ENCODE measurements at places on chromosomes 5 and 9.

DNA sequence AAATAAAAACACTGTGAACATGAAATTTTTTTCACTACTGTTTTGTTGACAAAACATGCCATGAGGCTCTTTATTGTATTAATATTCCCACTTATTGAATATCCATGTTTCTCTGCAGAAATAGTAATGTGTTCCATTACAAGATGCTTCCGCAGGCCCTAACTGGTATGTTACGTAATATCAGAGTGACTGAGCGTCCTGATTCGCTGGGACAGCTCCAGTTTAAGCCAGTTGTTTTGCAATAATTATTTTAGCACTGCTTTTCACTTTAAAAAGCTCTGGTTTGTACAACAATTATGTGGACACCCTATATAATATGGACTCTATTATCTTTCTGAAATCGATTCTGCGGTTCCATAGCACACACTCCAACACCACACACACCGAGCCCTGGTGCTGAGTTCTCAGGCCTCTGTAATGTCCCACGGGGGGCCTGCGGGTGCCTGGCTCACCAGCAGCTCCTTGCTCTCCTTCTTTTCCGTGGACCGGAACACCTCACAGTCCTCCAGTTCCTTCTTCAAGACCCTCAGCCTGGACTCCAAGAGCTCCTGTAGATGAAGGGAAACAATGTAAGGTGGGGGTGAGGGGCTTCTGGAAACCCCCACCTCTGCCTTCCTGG lies 1.8 kb downstream of the TRIM7 start:
- no peak for DNase-seq

DNA sequence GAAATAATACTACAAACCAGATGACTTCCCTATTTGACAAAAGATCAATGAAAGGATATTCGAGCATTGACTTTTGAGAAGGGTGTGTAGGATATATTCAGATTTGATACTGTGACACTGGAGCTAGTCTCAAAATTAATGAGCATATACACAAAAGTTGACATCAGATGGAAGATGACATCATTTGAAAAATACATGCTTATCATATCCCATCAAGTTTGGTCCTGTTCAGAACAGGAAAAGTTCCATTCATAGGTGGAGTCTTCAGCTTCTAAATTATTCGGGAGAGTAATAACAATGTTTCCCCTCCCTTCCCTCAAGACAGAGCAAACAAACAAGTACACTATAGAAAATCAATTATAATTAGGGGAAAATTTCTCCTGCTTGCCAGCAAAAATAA lies 348.3 kb downstream of the NDUFS4 start:
- DNase-seq, result no peak

DNA sequence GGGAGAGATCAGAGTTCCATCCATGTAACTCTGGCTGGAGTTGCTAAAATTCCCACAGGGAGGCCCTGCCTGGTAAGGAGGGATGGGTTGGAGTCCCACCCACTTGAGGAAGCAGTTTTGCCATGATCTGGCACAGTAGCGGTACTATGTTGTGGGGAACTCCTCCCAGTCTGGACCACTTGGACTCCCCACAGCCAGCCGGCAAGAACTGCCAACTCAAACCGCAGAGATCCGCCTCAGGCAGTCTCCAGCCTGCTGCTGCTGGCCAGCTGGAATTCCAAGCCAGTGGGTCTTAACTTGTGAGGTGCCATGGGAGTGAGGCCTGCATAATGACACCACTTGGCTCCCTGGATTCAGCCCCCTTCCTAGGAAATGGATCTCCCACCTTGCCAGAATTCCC lies 151.9 kb downstream of the NDUFS4 start:
- DNase-seq, result no peak

DNA sequence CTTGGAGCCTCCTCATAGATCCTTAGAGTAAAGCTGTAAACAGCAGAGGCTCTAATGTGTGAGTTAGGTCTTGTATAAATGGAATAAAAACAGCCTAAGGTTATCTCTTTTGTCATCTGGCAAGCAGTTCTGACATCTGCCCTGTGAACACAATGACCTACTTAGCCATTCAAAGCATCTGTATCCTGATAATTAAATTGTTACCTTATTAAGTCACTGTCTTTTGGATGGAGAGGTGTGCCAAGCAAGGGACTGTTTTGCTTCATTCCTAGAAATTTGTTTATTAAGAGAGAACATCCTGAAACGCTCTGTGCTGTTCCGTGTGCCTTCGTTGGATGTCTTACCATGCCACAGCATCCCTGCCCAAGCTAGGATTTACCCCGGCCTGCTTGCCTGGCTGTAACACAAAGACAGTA lies 1.5 kb downstream of the LSM11 start:
- no peak for DNase-seq

DNA sequence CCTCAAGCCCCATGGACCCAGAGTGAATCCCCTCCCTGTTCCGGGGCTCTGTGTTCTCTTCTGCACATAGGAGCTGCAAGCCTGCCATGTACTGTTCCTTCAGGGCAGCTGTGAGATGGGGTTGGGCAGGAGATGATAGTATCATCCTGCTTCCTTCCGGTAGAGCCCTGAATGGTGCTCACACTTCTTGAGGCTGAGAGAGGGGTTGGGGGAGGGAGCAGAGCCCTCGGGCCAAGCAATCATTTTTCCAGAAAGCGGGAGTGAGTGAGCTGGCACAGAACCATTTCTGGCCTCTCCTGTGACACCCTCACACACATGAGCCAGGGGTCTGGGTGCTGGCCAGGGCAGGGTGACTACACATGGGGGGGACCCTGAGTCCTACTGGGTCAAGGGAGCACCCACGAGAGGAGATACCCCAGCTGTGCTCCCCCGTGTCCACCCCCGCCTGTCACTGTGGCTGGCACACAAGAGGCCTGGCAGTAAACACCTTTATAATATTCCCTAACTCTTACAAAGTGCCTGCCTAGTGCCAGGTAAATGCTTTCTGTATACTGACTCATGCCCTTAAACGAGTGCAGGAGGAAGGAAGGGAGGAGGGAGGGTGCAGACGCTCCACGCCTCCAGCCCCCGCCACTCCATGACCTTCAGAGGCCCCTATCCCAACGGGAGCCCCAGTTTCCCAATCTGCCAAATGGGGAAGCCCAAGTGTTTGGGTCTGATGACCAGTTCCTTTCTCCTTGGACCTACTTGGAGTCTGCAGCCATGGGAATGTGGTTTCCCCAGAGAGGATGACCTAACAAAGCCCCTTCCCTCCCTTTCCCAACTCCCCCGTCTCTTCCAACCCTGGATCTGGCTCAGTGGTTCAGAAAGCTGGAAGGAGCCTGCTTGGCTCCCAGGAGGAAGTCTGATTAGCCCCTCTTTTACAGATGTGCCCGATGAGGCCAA lies 15.5 kb downstream of the AKNA start:
- no peak for DNase-seq

DNA sequence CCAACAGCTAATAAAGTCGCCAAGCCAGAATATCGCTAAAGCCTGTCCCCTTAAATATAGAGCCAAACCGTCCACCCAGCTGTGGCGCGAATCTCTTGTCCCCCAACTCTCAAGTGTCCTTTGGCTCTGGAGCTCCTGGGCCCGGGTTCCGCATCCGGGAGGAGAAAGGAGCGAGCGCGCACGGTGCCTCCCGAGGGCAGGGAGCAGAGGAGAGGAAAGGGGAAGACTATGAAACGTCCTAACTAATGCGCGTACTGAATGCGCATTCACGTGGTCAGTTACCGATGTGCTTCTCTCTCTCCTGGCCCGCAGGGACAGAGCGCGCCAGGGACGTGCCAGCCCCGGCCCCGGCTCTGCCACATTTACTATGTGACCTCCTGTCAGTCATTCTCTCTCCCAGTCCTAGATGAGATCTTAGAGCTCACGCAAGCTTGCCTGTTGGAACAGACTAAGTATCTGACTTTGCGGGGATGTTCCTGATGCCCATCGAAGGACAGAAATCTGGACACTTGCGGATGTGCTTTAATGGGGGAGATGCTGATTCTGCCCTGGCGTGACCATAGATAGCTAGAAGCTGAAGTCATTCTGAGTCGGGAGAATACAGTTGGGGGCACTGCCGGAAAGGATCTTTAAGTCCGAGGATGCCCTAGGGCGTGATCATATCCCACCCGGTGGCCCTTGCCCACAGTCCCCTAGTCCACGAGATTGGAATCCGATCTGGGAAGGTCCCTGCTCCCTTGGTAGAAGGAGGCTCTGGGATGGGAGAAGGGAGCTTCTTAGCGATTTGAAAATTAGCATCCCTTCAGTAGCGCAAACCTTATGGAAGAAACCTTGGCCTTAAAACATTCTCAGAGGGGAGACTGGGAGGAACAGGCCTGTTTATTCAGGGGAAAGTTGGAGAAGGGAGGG lies 5.7 kb upstream of the EBF1 start:
- DNase-seq, result no peak

GRCh38 chr9:137030006-137030405 lies 1.9 kb downstream of the FUT7 start:
- DNase-seq, result no peak

DNA sequence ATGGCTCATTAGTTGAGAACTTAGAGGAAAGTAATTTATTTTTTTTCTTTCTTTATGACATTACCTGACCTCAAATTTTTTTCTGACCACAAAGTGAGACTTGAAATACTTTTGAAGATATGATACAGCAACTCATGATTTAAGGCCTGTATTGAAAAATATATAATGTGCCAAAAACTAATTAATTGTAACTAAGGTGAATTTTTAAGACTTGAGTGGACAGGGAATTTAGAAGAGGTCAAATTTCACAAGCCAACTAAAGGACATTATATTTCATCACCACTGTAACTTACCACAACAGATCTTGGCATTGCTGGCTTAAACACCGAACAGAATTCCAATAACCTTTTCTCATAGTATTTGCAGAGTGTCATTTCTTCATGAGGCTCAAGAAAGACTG lies 1.8 kb downstream of the CCNH start:
- DNase-seq, result no peak

DNA sequence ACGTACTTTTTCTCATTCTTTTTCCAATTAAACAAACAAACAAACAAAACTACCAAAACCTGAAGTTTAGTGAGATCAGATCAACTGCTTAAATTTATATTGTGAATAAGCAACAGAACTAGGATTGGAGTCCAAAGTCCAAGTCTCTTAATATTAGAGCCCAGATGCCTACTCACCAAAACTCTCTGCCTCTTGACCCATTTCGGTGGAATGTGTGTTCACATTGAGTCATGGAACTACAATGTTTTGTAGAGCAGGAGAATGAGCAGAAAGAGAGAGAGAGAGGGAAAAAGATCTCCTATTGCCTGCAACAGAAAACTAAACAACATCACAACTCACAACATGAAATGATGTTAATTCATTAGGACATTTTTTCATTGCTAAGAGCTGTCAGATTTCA lies 751.1 kb downstream of the TLR4 start:
- no peak for DNase-seq

- no peak for DNase-seq
Observed at GRCh38 chr9:17793713-17794622, 215.1 kb downstream of the SH3GL2 start.

DNA sequence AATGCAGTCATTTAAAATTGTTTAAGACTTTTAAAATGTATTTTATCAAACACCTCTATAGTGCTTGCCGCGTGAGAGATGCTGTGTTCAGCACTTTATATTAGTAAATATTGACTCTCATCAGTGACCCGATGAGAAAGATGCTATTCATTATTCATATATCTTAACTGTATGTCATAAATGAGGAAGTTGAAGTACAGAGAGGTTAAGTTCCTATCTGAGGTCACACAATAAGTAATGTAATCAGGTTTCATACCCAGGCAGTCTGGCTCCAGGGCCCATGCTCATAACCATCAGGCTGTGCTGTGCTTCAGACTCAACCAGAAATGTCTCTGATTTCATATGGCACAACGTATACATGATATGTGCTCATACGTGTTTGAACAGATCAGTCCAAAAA lies 119.0 kb downstream of the SV2C start:
- DNase-seq, result no peak

DNA sequence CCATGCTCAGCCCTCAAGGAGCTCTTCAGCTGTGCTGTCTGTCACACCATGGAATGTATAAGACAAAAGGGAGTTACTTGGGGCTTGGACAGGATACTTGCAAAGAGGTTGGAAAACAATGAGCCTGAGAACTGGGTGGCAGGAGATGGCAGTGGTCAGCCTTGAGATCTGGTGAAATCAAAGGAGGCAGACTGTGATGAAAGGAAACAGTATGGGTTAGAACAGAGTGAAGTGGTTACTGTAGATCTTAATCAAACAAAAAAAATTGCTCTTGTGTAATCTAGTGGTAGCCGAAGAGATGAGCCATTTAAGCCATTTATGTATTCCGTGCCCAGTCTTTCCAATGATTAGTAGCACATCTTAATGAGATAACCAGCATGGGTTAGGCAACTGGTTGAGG lies 142.2 kb downstream of the SV2C start:
- DNase-seq, result no peak

GRCh38 chr9:73805853-73806458 lies 654.3 kb downstream of the ANXA1 start:
- no peak for DNase-seq

DNA sequence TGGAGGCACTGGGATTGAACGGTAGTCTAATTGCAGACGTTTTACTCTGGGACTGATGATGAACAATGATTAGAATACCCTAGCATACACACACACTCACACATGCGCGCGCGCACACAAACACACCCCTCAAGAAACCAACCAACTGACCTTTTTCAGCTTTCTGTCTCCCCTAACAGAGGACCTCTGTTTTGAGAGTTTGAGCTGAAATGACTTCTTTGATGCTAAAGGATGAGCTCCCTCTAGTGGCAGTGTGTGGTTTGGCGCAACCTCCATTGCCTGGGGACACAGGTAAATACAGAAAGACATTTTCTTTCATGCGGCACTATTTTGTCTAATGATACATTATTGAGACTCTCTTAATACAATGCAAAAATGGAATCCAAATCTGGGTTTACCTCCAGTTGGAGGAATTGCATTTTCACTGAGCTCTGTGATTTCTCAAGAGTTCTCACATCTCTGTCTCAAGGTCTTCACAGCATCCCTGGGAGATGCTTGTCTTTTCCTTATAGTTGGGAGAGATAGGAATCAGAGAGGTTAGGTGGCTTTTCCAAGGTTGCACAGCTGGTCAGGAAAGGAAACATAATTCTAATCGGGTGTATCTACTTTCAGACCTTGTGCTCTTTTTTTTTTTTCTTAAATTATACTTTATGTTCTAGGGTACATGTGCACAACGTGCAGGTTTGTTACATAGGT lies 187.5 kb downstream of the TMEM38B start:
- DNase-seq, result no peak

DNA sequence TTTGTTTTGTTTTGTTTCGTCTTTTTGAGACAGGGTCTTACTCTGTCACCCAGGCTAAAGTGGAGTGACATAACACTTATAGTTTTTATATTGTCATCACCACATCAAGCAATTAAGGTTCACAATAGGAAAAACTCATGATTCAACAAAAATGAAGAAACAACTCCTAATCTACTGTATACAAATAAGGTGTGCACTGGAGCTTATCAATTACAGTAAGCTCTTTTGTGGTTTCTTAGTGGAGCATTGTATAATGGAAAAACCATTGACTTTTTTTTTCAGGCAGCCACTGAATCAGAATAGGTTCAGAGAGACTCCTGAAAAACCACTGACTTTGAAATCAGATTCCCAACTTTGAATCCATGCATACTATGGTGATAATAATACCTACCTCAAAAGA lies 10.8 kb upstream of the PLIN2 start:
- DNase-seq, result no peak

- no peak for DNase-seq
Observed at GRCh38 chr5:67010684-67011409, 185.8 kb downstream of the CD180 start.
